ENCODE measurements at places on chromosomes 2 and 18.
A peak's percentile ranks its signal among the peaks of the same experiment; 100 is the strongest.

DNA sequence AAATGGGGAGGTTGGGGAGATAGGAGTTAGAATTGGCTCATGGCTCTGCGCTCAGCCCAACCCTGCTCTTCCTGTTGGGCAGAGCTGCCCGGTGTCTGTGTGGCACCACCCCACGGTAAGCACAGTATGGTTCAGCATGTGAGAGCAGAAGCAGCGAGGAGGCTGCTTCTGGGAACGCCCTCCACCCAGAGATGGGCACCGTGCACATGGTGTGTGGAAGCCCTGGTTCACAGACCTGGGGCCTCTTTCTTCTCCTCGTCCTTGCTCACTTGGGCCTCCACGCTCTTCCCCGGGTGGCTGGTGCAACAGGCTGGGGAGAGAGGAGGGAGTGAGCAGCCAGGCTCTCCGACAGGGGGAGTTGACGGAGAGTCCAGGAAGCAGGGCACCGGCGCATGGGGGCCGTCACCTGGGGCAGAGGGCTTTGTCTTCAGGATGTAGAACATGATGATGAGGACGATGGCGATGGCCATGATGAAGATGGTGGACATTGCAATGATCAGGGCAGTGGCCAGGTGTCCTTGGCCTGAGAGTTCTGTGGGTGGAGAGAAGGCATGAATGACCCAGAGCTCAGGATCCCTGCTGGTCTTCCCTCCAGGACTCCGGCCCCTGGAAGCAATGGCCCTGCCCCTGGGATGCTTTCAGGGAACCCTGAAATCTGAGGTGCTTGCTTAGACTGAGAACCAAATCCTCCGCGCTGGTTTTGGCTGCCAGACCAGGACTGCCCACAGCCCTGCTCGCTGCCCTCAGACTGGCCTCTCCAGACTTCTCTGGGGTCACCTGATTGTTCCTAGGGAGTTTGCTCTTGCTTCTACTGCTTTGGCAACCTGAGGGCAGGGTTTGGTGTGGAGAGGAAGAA lies 78.3 kb downstream of the EDAR start:
- no peak for DNase-seq

GRCh38 chr18:32707147-32707546 lies 65.7 kb downstream of the KLHL14 start:
- no peak for DNase-seq

- DNase-seq = no peak
Measured at GRCh38 chr18:60936101-60936500, 397.1 kb upstream of the CDH20 start.

GRCh38 chr2:165196411-165196810 lies 7.4 kb downstream of the SCN3A start:
- no peak for DNase-seq

DNA sequence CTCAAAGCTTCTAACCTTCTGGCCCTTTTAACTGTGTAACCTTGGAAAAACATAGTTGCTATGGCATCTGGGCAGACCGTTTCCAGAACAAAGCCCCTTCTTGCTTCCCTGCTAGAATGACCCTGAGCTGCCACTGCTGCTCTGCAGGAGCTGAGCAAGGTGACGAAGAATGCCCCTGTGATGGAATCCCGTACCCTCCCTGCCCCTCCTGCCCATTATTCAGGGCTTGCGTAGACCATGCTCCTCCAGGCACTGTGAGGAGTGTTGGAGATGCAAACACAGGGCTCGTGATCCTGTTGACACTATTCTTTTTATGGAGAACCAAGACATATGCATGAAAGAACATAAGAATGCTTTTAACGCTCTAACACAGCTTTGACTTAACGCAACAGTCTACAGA lies 191.1 kb downstream of the CDH2 start:
- DNase-seq = peak; percentile 13

DNA sequence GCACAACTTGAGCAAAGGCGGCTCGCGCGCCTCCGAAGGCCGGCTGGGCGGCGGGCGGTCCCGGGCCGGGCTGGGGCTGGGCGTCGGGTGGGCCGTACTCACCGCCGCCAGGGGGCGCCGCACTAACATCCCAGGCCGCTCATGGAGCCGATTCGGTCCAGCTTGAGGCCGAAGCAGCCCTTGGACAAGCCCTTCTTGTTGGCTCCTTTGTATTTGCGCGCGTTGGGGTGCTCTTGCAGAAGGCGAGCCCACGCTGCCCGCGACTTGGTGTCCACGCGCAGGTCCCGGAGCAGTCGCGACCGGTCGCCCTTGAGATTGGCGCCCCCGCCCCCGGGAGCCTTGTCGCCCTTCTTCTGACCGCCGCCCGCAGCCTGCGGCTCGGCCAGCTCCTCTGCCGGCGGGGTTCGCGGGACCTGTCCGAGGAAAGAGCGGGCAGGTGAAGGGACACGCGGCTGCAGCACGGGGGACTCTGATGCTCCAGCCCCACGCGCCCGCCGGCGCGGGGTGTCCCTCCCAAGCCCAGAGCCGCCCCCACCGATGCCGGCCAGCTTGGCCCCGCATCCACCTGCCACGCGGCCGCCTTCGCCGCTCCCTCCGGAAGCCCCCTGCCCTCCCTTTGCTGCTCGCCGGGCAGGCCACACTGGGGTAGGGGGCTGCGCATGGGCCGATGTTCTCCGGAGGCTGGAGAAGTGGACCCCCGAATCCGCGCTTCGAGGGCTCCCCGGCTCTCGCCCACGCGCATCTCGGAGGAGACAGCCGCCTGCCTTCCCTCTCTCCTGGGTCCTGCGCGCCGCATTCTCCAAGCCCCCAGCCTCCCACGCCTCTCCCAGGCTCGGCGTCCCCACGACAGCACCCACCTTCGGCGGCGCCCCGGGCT lies 655 bp downstream of the NPPC start:
- peak; percentile 88 for DNase-seq

- no peak for DNase-seq
Measured at GRCh38 chr18:15005313-15006130, 257.6 kb downstream of the ANKRD30B start.

DNA sequence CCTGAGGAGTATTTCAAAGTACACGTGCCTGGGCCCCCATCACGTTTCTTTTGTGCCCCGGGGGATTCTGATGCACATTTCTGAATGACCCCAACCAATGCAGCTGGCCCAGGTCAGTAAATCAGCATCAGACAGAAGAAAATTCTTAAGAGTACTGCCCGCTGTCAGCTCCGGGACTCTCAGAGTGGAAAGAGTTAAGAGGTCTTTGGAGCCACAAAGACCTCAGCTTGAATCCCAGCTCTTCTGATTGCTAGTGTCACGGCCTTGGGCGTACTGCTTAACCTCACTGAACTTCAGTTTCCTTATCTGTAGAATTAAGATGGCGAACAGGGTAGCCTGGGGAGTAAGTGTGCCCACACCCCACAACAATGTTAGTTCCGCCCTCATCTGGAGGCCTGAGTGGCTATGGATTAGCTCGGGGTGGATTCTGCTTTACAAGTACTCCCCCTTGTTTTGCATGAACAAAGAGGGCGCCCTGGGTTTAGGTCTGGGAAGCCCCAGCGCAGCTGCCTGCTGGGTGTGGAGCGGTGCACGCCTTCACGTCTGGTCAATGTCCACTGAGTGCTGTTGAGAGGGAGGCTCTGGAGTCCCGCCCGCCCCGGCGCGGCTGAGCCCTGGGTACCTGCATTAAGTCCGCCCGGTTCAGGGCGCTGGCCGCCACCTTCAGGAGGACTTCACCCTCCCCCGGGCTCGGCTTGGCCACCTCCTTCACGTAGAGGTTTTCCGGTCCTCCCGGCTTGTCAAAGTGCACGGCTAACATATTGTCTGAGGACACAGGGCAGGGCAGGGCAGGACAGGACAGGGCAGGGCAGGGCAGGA lies 858 bp downstream of the TP53I3 start:
- DNase-seq = peak; percentile 81

DNA sequence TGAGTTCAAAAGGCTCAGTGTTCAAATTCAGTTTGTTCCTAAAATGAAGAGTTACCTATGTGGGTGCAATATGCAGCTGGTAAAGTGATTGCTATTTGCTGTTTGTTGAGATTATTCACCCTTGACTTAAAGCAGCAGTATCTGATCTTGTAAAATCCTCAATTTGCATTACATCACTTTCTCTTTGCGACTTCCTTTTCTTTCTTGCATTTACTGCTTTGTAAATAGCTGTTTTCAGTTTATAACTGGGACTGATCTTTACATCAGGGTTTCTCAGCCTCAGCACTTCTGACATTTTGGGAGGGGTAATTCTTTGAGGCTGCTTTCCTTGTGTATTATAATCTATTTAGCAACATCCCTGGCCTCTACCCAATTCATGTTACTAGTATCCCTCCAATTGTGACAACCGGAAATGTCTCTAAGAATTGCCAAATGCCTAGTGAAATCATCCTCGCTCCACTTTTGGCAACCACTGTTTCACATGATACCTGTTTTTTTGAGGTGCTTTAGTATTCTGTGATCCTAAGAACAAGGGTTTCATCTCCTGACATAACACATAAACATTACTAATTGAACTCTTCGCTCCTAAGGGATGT lies 12.1 kb upstream of the ERCC3 start:
- no peak for DNase-seq

DNA sequence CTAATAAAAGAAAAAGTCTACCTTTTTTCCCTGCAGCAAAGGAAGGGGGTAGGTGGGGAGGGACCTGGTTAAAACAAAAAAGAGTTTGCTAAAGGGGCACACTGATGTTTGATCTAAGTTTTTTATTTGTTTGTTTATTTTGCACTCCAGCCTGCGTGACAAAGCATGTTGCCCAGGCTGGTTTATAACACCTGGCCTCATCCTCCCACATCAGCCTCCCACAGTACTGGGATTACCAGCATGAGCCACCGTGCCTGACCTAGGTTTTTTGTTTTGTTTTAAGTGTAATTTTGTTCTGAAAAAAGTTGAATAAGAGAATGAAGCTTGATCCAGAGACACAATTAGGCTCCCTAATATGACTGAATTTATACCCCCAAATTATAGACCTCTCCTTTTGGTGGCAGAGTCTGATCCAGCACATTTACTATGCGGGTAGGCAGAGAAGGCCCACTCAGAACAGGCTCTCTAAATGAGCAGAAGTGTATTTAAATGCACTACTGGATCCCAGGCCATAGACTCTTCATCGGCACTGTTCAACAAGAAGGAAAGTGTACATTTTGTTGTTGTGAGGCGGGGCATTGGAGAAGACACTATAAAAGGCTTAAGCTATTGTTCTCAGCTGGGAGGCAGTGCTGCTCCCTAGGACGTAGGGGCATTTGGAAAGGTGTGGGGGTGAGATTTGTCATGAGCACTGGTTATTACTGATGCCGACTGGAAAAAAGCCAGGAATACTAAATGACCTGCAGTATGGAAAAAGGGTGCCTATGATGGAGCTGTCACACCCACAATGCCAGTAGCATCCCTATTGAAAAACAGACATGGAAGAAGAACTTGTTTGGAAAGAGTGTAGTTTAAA lies 32.4 kb downstream of the MRPS9 start:
- no peak for DNase-seq

- DNase-seq = peak; percentile 3
Measured at GRCh38 chr2:20593072-20594034, 57.5 kb downstream of the HS1BP3 start.

DNA sequence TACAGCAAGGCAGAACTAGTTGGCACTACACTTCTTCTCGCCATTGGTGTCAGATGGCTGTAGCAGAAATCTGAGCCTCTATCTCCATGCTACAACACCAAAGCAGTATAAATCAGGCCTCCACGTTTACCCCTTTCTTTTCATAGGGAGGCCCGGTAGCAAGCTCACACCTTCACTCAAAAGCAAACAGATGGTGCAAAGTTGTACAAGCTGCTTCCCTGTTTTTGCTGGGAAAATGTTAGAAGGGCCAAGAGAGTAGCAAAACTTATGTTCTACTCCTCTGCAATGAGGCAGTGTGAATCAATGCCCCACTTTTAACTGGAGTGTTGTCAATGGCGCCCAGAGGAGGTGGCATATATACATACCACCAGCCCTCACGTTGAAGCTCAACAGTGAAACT lies 369.6 kb upstream of the NRXN1 start:
- no peak for DNase-seq

DNA sequence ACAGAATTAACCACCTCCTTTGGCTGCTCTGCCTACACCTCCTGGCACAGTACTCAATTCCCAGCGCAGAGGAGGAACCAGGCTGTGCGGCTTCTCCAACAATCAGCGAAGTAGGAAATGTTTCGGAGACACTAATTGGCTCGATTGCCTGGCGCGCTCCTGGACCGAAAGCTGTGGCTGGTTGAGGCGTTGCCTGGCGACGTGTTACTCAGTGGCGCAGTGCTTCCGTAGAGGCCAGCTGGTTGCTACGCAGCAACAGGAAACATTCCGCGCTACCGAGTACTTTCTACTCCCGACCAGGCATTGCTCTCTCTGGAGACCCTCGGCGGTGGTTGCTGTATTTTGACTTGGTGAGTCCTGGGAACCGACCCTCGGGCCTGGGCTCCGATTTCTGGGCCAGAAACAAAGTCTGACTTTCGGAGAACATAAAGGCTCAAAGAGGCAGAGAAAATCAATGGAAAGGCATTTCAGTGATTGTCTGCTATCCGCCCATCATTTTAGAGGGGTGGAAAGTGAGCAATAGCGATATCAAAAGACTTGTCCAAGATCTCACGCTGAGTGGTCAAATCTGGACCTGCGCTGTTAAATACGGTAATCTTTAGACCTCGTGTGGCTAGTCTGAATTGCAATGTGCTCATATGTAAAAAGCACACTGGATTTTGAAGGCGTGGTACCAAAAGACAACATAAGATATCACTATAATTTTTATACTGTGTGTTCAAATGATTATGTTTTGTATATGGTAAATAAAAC lies at the start of gene DNAH6:
TSS of gene DNAH6 (plus strand) at position 265 of the 753 bp plus-strand sequence. CDS start 1,329 bp downstream, outside the sequence.
- DNase-seq = peak; percentile 91

- DNase-seq = no peak
Measured at GRCh38 chr2:151381266-151381665, 23.9 kb downstream of the TNFAIP6 start.

- DNase-seq = no peak
Measured at GRCh38 chr2:165390875-165391274, 78.6 kb upstream of the CSRNP3 start.

DNA sequence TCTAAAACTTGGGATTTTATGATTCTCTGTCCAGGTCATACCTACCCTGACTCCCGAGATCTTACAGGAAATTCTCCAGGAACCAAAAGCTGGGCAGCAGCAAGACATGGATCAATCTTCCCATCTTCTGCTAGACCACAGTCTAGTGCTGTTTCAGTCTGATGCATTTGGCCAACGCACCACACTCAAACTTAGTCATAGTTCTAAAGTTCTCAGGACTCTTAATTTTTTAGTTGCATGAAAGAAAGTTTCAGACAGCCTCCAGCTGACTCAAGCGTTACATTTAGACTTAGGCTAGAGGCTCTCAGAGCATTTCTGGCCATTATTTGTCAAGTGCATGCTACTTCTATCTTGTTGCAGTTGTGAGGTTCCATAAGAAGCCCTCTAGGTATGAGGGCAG lies 230.1 kb upstream of the CCDC150 start:
- DNase-seq = no peak

GRCh38 chr2:57156231-57156924 lies 890.2 kb upstream of the VRK2 start:
- peak; percentile 10 for DNase-seq
